ENCODE measurements at places on chromosomes 7 and 10. TPM values are rescaled to one million over a fixed set of nuclear protein-coding genes. Genes with fewer than 3 reads are reported as not detected.

DNA sequence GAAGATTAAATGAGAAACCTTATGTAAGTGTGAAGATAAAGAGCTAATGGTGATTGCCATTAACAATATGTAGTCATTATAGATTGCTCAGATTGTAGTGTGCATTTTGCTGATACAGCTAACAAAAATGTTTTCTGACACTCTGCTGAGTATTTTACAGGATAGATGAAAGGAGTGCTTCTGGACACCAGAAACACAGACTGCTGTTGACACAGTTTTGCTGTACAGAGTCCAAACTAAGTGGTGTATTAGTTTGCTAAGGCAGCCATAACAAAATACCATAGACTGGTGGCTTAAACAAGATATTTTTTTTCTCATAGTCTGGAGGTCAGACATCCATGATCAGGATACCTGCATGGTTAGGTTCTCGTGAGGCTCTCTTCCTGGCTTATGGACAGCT, 2.2 kb downstream of the SMC3 start:
- no peaks in the 10 kb centered on the region for H3K27me3 ChIP-seq
- no peak overlapping the region for H3K27ac ChIP-seq
- H3K4me1 ChIP-seq, result no peaks in the 10 kb centered on the region
- DNase-seq, result no peak

- no peaks in the 10 kb centered on the region for H3K36me3 ChIP-seq
- no peak within 1 kb of the TSS for H3K27ac ChIP-seq
- peaks cover 9% of the 10 kb centered on the region for H3K4me1 ChIP-seq
These were observed at the start of gene CRTAC1 for GRCh38 chr10:98030093-98030821. TSS of gene CRTAC1 (minus strand) at chr10:98030621. CDS start at chr10:98030472, 149 bp downstream.

DNA sequence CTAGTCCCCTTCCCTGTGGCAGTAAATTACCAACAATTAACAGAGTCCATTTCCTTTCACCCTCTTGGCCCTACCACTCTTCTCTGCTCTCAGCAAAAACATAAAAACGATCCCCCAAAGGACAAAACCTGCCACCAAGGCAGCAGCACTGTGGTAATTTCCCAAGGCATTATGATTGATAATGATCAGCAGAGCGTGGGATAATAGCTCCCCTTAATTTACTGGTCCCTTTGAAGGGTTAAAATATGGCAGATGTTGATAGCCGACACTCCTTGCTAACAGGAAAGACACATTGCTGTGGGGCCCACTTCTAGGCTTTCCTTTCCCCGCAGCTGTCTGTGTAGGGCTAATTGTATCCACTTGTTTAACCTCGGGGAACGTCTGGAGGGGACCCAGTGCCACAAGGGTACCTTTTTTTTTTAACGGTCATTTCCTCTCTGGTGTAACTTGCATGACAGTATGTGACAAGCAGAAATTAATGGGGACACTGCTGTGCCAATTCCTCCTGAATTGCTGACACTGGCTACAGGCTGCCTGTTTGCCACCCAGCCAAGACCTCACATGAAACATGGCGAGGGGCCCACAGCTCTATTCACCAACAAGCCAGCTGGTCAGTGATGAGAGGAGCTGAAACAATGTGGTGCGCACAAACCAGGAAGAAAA, 81.3 kb downstream of the CDK6 start:
- DNase-seq, result no peak
- H3K4me3 ChIP-seq, result no peak overlapping the region
- H3K27me3 ChIP-seq, result no peaks in the 10 kb centered on the region
- H3K36me3 ChIP-seq, result no peaks in the 10 kb centered on the region

- no peak overlapping the region for H3K4me3 ChIP-seq
- H3K27ac ChIP-seq, result no peak overlapping the region
- H3K27me3 ChIP-seq, result peaks cover 53% of the 10 kb centered on the region
- peaks cover 8% of the 10 kb centered on the region for H3K4me1 ChIP-seq
- no peak for DNase-seq
- H3K36me3 ChIP-seq, result no peaks in the 10 kb centered on the region
These were observed 6.9 kb upstream of the VGF start for GRCh38 chr7:101172005-101172853.

DNA sequence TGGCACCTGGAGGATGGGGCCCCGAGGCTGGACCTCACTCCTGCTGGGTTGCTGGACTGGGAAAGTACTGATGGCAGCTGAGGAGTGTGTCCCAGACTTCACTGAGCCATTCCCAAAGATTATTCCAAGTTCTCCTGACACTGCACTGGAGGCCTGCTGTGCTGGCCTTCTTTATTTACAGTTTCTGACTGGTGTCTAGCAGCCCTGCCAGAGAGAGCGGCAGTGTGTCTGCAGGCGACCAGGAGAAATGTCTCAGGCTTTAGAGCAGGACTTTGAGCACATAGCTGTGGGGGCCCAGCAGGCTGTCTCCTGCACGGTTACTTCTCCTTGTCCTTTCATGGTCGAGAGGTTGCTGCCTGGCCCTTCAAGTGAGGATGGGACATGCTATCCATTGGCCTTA, 16.1 kb downstream of the HTRA1 start:
- H3K4me3 ChIP-seq, result no peak overlapping the region
- DNase-seq, result no peak
- H3K27ac ChIP-seq, result no peak overlapping the region
- no peaks in the 10 kb centered on the region for H3K27me3 ChIP-seq
- H3K36me3 ChIP-seq, result no peaks in the 10 kb centered on the region

DNA sequence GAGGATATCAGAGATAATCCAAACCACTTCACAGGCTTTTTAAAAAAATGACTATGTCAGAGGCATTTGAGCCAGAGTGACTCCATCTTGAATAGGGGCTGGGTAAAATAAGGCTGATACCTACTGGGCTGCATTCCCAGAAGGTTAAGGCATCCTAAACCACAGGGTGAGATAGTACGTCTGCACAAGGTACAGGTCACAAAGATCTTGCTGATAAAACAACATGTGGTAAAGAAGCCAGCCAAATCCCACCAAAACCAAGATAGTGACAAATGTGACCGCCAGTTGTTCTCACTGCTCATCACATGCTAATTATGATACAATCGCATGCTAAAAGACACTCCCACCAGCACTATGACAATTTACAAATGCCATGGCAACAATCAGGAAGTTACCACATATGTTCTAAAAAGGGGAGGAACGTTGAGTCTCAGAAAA, 177.5 kb downstream of the RAPGEF5 start:
- H3K36me3 ChIP-seq, result no peaks in the 10 kb centered on the region
- peaks cover 30% of the 10 kb centered on the region for H3K4me1 ChIP-seq
- no peak overlapping the region for H3K4me3 ChIP-seq
- H3K27ac ChIP-seq, result no peak overlapping the region

The TAS2R41 gene
- total RNA-seq, result not detected

The RGR gene
- total RNA-seq, result not detected

The EVX1 gene
- not detected for total RNA-seq

The ALOX5 gene
- total RNA-seq, result 33.3 TPM

- no peaks in the 10 kb centered on the region for H3K4me1 ChIP-seq
- H3K27ac ChIP-seq, result no peak overlapping the region
- no peaks in the 10 kb centered on the region for H3K36me3 ChIP-seq
- H3K4me3 ChIP-seq, result no peak overlapping the region
- no peaks in the 10 kb centered on the region for H3K27me3 ChIP-seq
These were observed 130.3 kb upstream of the POT1 start for GRCh38 chr7:125059861-125060456.

The CRHR2 gene
- total RNA-seq, result 0.28 TPM

The FAM20C gene
- total RNA-seq, result 8.9 TPM

The NPM3 gene
- total RNA-seq, result 18.7 TPM

- DNase-seq, result no peak
- H3K27ac ChIP-seq, result no peak overlapping the region
- H3K4me3 ChIP-seq, result no peak overlapping the region
- no peaks in the 10 kb centered on the region for H3K36me3 ChIP-seq
These were observed 52.7 kb downstream of the GNA12 start for GRCh38 chr7:2791390-2791789.

DNA sequence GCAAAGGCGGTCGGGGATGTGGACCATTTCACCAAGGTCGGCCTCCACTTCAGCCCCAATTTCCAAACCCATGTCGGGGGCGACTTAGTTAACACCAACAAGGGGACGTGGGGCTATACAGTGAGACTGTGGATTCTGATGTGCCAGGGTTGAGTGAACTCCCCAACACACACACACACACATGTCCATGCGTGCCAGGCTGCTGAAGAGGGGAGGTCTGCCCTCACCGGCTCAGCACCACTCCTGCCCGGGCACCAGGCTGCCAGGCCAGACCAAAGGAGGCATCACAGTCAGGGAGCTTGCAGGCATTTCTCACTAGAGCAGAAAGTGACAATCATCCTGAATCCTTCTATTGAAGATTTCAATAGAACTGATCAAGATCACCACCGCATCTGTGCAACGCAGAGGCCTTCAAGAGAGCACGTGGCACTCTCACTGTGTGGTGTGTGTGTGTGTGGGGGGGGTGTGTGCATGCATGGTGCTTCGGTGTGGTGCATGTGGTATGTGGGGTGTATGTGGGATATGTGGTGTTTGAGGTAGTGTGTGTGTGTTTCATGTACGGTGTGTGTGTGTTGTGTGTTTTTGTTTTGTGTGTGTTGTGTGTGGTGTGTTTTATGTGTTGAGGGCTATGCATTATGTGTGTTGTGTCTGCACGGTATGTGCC, 403.5 kb upstream of the RNF32 start:
- H3K27me3 ChIP-seq, result no peaks in the 10 kb centered on the region
- H3K4me3 ChIP-seq, result no peak overlapping the region
- no peak overlapping the region for H3K27ac ChIP-seq
- no peaks in the 10 kb centered on the region for H3K4me1 ChIP-seq
- no peak for DNase-seq

DNA sequence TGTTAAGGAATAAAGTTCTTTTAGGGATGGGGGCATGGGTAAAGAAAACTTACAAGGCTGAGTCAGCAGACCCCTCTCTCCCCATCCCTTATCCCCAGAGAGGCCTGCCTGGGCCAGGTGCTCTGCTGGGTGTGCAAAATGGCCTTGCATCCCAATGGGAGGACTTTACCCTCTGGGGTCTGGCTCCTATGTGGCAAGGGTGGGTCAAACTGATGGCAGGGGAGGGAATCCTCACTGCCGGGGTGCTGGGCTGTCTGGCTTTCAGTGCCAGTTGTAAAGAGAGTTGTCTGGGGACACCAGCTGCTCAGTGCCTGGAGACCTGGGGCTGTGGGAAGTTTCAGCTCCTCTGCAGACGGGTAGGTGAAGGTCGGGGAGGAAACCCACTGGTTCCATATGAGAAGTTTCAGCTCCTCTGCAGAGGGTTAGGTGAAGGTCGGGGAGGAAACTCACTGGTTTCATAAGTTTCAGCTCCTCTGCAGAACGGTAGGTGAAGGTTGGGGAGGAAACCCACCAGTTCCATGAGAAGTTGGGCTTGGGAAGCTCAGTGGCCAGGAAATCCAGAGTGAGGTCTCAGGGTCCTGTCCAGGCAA, 127.2 kb upstream of the PODXL start:
- no peak for DNase-seq
- no peak overlapping the region for H3K4me3 ChIP-seq
- no peaks in the 10 kb centered on the region for H3K27me3 ChIP-seq
- H3K4me1 ChIP-seq, result no peaks in the 10 kb centered on the region
- H3K36me3 ChIP-seq, result no peaks in the 10 kb centered on the region

The COL1A2 gene
- 467 TPM for total RNA-seq

- H3K36me3 ChIP-seq, result no peaks in the 10 kb centered on the region
- peaks cover 23% of the 10 kb centered on the region for H3K27me3 ChIP-seq
- no peak within 1 kb of the TSS for H3K4me3 ChIP-seq
- no peak within 1 kb of the TSS for H3K27ac ChIP-seq
- DNase-seq, result no peak
These were observed at the start of gene HOXA9 for GRCh38 chr7:27165089-27165995. TSS of gene HOXA9 (minus strand) at chr7:27165537. CDS start at chr7:27165457, 80 bp downstream.

GRCh38 chr7:48628793-48629349, 295.5 kb upstream of the CDC14C start:
- DNase-seq, result no peak
- H3K36me3 ChIP-seq, result no peaks in the 10 kb centered on the region
- no peak overlapping the region for H3K27ac ChIP-seq
- no peaks in the 10 kb centered on the region for H3K27me3 ChIP-seq

- H3K36me3 ChIP-seq, result no peaks in the 10 kb centered on the region
- H3K27me3 ChIP-seq, result no peaks in the 10 kb centered on the region
- DNase-seq, result no peak
- no peak overlapping the region for H3K4me3 ChIP-seq
These were observed 271.6 kb downstream of the CCDC3 start for GRCh38 chr10:12729885-12730284.

The AOAH gene
- total RNA-seq, result 0.79 TPM

GRCh38 chr7:93374345-93374940, 142.3 kb downstream of the VPS50 start:
- H3K27ac ChIP-seq, result no peak overlapping the region
- no peaks in the 10 kb centered on the region for H3K36me3 ChIP-seq
- H3K4me1 ChIP-seq, result no peaks in the 10 kb centered on the region
- no peak overlapping the region for H3K4me3 ChIP-seq
- no peaks in the 10 kb centered on the region for H3K27me3 ChIP-seq

- no peak overlapping the region for H3K27ac ChIP-seq
- H3K4me3 ChIP-seq, result no peak overlapping the region
- no peaks in the 10 kb centered on the region for H3K27me3 ChIP-seq
These were observed 51.0 kb upstream of the WAC start for GRCh38 chr10:28481968-28482367.

DNA sequence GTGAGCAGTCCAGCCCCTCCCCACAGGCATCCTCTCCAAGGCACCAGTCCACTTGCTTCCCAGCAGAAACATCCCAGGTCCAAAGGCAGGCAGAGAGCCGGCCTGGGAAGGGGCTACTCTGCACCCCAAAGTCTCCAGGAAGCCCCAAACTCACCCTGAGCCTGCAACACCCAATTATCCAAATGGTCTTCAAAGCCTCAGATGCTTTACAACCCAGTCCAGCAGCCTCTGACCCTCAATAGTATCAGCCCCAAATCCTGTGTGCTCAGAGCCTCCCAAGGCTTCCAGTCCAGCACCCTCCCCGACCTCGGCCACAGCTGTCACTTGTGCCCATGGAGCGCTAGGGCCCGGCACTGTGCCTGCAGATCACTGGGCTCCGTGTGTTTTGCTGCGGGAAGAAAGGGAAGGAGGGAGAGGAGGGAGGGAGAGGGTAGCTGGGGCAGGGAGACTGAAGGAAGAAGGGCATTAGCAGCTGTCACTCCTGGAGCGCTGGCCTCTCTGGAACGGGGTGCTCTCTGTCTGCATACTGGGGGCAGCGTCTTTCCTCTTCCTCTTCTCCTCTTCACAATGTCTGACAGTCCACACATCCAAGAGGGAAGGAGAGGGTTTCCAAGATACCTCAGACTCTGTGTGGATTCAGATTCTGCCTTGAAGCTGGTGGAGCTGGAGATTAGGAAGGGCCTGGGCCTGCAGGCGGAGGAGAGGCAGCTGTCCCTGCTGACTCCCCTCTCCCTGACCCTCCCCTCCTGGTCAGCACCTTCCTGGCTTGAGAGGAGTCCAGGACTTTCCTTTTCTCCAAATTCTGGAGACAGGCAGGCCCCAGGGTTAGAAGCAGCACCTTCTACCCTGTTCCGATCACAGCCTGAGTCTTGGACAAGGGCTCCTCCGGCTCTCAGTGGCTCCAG, 13.2 kb downstream of the CALML5 start:
- no peaks in the 10 kb centered on the region for H3K36me3 ChIP-seq
- no peak for DNase-seq
- no peaks in the 10 kb centered on the region for H3K27me3 ChIP-seq
- H3K27ac ChIP-seq, result no peak overlapping the region
- H3K4me3 ChIP-seq, result no peak overlapping the region
- H3K4me1 ChIP-seq, result no peaks in the 10 kb centered on the region

The EIF3A gene
- 145 TPM for total RNA-seq

The MRLN gene
- not detected for total RNA-seq

Data from pancreas (tissue), 10 donors.